ENCODE measurements at places on chromosomes 1 and 21.

DNA sequence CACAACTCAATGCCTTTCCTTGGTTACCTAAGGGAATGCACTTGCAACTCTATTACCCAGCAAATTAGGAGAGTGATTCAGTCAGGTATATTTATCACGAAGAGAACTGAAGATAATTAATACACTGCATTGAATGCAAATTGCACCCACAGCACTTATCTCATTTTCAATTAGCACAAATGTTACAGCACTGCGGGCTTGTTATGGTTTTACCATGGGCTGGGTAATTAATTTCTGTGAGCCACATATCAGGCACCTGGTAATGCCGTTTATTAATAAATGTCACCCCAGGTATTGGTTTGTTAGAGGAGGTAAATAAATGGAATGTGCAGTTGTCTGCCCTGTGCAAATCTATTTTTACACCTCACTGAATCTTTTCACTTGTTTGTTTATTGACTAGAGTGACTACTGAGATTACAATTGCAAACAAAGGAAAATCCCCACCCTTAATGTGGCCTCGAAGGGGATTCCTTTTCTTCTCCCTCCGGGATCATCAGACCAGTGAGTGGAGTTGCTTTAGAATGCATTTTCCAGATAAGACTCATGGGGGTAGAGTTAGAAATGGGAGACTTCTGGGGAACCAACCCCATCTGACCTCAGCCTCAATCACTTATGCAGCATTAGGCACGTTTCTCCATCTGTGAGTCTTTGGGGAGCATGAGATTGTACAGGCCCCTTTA is 269.3 kb downstream of the RPS6KC1 start:
- DNase-seq = no peak

DNA sequence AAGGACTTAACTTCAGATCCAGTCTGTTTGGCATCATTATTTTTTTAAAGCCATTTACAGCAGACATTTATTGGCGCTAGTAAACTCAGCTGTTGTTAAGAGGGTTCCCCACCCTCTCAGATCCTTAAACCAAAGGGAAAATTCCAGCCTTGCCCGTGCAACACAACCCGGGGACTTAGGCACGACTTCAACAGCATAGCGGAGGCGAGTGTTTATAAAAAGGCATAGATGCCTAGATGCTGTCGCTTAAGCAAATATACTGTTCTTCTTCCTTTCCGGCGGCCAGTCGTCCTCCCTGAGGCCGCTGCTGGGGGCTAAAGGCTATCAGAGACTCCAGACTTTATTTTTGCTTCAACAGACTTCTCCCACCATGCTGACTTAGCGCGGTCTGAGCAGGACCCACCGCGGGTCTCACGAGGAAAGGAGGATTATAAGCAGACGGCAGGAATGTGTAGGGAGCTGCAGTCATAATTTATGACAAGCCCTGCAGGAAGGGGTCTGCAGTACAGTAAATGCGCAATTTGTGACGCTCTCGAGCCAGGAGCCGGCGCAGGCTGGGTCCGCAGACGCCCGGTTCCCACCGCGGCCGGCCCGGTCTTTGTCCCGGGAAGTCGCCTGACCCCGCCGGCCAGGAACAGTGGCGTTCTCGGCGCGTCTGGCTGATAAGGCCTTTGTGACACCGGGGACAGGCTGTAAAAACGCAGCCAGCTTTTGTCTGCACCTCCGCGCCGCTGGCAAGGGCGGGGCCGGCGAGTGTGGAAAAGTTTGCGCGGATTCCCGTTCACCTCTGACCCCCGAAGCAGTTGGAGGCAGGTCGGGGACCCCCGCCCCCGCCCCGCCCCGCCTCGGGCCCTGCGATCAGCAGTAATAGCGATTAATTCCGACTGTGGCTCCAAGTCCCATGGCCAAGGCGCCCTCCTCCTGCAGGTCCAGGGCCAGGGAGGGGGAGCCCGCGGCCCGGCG is 61.2 kb upstream of the ARHGEF16 start:
- no peak for DNase-seq

GRCh38 chr1:77623066-77623465 is 59.4 kb downstream of the ZZZ3 start:
- no peak for DNase-seq

DNA sequence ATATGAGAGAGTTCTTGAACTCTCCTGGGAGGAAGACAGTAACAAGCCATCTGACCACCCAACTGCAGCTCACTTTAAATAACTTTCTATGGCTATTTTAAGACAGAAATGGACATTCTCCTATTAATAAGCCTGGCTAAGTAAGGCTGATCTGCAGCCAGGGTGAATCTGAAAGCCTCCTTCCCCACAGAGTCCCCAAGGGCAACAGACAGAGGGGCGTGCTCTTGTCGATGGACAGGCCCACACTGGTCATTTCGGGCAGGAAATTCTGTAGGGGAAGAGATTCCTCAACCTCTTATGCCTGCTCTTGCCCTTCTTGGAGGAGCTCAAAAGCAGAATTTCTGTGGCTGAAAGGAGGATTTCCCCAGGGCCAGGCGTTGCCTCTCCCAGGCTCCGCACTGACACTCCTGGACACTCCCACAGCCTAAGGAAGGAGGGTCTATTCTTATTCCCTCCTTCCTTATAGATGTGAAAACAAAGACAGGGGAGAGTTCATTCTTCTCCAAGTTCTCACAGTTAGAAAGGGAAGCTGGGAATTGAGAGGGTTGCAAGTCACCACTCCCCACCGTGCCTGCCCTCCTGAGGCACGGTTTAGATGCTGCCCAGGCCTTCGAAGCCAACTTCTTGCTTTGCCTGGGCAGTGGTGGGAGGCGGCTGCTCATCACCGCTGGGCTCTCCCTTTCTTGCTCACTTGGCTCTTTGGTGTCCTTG is 17.9 kb upstream of the KANK4 start:
- DNase-seq = no peak

DNA sequence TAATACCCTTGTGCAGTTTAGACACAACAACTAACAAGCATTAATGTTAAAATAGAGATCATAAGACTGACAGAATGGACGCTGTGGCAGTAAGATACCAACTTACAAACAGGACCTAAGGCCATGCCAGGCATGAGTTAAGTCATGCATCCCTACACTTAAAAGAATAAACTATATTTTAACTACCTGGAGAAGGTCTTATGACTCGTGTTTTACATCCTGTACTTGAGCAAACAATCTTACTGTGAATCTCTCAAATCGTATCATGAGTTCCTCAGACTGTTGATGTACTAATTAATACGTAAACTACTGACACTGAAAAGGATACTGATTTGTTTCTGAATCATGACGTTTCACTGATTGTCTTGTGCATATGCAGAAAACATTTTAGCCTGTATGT is 2.0 kb upstream of the RSPH1 start:
- DNase-seq = no peak
